ENCODE measurements at places on chromosomes 7 and 10.

GRCh38 chr10:85946713-85947326, 419.8 kb downstream of the GRID1 start:
- no peak for DNase-seq

- DNase-seq, result no peak
Measured at GRCh38 chr10:15805395-15806058, 54.8 kb downstream of the MINDY3 start.

DNA sequence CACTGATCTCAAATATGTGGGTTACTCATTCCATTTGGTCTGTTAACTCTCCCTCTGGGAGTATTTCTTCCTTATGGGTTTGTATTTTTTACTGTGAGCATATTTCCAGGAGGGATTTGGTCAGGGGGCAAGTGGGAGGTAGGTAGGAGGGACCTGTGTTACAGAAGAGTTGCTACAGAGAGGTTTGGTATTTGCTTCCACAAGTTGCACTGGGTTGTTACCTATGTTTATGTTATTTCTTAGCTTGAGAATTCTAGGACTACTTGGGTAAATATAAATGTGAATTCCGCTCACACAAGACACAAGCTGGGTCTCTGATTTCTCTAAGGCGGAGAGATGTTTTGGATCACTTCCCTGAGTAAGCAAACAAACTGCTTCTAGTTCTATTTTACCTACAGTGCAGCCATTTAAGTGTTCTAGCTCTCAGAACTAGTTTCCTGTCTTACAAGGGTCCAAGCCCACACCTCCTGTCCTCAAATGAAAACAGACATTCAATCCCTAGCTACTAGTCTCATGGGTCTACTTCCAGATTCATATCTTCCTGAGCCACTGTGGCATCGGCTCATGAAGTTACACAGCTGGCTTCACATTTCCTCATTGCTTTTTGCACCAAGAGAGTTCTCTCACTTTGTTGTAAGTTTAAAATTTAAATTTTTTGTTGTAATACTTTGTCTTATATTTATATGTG, 75.4 kb upstream of the PPP1R3C start:
- DNase-seq, result no peak

- no peak for DNase-seq
Measured at GRCh38 chr10:27541796-27542729, 38.0 kb downstream of the RAB18 start.

GRCh38 chr7:48259463-48260280, 88.4 kb downstream of the ABCA13 start:
- no peak for DNase-seq

GRCh38 chr10:128125416-128125943, 743 bp downstream of the MKI67 start:
- DNase-seq, result no peak

DNA sequence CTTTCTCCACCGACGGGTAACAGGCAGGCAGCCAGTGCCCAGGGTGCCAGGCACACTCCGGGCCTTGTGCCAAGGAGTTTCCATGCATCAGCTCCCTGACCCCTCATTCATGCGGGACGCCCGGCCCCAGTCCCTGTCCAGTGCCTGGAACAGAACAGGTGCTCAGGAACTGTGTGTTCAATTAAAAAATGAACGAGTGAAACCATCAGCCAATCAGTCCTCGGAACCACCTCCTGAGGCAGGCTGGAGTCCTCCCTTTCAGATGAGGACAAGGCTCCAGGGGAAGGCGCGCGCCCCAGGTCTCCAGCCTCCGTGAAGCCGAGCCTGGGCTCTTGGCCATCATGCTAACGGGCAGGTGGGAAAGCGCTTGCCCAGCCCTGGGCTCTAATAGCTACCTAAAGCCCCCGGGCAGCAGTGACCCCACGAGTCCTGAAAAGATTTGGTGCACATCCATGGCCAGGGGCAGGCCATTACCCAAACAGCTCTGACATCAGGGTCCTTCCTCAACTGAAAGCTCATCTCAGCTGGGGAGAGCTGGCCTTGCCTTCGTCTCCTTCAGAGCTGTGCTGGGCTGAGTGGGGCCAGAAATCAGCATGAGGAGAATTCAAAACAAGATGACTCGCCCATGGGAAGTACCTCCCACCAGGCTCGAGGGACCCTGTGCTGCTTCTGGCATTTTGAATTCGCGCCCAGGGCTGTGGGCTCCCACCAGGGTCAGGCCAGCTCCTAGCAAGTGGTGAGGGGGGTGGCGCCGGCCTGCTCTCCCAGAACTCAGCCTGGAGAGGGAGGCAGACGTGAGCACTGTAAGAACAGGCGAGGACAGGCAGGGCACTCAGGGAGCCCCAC, 200.5 kb downstream of the MAD1L1 start:
- no peak for DNase-seq

DNA sequence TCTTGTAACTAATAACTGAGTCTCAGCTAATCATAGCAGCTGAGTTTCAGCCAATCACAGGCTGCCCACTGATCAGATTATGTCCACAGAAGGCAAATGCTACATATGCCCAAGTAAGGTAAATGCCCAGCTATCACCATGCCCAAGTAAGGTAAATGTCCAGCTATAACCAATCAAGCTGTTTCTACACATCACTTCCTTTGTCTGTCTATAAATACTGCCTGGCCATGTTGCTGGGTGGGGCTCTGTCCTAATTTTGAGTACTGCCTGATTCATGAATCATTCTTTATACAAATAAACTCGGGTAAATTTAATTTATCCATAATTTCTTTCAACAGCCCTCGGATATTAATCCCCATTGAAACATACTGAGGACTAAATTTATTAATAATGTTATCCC, 312.4 kb downstream of the CACNA2D1 start:
- no peak for DNase-seq

GRCh38 chr10:17730667-17731066, 21.3 kb upstream of the TMEM236 start:
- DNase-seq, result no peak

DNA sequence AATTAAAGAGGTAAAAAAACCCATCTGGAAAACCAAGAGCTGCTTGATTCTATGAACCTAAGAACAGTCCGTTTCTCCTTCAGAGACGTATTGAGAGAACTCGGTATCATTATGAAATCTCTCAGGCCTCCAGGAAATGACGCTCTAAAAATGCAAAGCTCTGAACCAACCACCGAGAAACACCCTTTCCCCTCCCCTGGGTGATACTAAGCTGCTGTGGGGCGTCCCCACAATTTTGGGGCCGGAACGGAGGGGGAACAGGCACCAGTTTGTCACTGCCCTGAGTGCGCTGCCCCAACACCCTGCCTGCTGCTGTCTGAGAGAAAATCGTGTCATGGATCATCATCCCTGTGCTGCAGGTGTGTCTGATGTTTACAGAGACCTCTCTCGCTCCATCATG, 509.5 kb downstream of the DNAJB6 start:
- DNase-seq, result no peak

GRCh38 chr7:86785641-86786040, 141.9 kb downstream of the GRM3 start:
- no peak for DNase-seq
